H1 (cell line): ENCODE measurements at places on chromosomes 6 and 20. TPM values are rescaled to one million over a fixed set of nuclear protein-coding genes. Genes with fewer than 3 reads are reported as not detected.
A peak's percentile ranks its signal among the peaks of the same experiment; 100 is the strongest.

The AGER gene
- total RNA-seq = 9.6 and 10.9 TPM in 2 replicates

The DEF6 gene
- 4.1 and 4.5 TPM in 2 replicates for total RNA-seq

GRCh38 chr6:157442291-157442690 is 61.3 kb downstream of the ZDHHC14 start:
- no peak for DNase-seq

- no peak for DNase-seq
Observed at GRCh38 chr6:35687658-35688604, 784 bp downstream of the FKBP5 start.

GRCh38 chr6:151242420-151242861 is 2.7 kb downstream of the AKAP12 start:
- no peak for DNase-seq

- no peak for DNase-seq
Observed at GRCh38 chr6:37913210-37913609, 93.7 kb downstream of the ZFAND3 start.

GRCh38 chr6:39913391-39913916 is 20.8 kb downstream of the MOCS1 start:
- no peak for DNase-seq

GRCh38 chr6:54817236-54817635 is 29.3 kb upstream of the FAM83B start:
- DNase-seq = no peak

GRCh38 chr6:118935331-118935668 is 341 bp upstream of the MCM9 start:
- DNase-seq = no peak

DNA sequence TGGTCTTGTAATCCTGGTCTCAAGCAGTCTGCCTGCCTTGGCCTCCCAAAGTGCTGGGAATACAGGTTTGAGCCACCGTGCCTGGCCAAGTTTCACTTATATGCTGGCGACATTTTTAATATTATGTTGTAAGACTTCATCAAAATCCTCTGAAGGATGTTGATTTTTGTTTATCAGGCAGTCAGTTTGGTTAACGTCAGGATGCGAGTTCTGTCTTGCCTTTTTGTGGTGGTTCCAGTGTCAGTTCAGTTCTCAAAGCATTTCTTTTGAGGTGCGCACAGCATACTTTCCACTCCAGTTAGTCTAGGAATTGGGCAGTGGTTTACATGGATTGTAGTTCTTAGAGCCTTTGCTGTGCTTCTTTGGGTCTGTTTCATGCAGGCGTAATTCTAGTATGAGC is 24.9 kb downstream of the SCAF8 start:
- DNase-seq = no peak

GRCh38 chr6:4460586-4461475 is 315.4 kb upstream of the CDYL start:
- DNase-seq = no peak

DNA sequence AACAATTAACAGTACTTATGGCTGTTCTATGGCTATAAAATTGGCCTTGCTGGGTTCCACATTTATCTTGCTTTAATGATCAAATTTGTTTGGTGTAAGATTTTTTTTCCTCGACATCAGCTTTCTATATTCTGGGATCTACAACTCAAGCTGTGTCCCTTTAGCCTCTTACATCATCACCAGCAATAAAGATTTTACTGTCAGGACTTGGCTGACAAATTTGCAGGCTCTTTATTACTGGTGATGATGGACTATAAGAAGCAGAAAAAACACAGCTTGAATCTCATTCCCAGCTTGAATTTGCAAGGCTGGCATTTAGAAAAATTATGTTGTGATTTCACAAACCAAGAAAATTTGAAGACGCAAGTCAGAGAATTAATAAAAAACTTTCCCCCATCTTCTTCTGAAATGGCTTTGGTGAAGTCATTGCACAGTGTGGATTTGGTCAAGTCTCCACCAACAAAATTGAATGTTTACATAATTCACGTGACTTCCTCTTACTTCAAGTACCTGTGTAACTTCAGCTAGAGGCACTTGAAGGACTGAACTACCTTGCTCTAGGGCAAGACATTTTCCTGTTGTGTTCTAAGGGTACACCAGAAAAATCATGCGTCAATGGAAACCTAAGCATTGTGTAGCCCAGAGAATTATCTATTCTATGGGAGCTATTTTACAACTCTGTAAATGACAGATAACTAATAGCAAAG is 175.0 kb downstream of the CBLN4 start:
- DNase-seq = no peak

- peak; percentile 74 for DNase-seq
Observed at GRCh38 chr6:21596145-21596948, 2.8 kb downstream of the SOX4 start.

- no peak for DNase-seq
Observed at GRCh38 chr6:106064756-106065155, 21.4 kb upstream of the PRDM1 start.

DNA sequence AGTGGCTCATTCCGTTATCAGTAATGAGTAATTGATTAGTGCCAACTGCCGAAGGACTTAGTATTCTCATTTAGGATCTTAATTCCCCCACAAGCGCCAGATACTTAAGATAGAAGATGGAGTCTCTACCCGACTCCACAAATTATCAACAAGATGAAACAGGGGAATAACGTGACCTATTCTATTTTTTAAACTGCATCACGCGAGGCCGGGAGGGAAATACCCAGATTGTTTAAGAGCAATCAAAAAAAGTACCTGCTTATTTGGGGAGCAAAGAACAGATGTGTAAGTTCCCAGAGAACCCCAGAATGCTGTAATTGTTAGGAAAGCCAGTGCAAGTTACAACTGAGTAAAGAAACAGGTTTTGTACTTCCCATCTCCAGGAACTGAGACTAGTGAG is 1.1 kb upstream of the MAP3K5 start:
- no peak for DNase-seq

- DNase-seq = no peak
Observed at GRCh38 chr6:31038559-31038958, 28.3 kb downstream of the MUC22 start.

DNA sequence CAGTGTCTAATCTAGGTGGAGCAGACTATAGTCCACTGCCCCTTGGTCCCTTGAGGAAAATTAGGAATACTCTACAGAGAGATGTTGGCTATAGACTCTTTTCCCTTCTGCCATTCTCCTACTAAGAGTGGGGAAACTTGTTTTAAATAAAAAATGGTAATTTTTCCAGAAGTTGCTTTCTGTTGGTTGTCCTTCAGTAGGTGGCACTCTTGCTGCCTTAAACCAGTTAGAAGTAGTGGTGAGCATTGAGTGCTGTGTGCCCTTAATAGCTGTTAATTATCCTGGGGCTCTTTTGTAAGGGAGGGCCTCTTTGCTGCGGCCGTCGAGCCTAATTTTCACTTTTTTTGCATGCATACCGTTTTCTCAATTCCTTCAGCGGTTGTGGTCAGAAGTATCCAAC is 2.8 kb downstream of the CMTR1 start:
- no peak for DNase-seq

DNA sequence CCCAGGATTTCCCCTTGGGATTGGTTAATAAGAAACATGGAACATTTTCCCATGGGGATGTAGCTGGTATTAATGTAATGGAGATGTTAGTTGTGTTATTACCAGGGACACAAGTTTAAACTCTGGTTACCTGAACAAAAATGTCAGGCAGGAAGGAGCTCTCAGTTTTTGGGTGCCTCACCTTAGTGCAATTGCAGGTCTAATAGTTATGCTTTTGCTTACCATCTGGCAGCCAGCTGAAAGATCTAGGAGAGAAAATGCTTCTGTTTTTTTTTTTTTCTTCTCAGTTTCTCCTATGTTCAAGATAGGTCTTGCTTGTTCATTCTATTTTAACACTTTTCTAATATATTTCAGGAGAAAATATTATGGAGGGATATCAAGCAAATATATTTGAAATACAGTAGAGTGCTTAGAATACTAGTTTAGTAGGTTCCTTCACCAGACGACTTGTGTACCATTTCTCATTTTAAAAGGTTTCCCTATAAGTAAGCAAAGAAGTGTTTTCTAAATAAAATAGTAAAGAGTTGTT is 4.2 kb upstream of the UBE2J1 start:
- no peak for DNase-seq

- no peak for DNase-seq
Observed at GRCh38 chr20:1815502-1816085, 79.6 kb upstream of the SIRPA start.

DNA sequence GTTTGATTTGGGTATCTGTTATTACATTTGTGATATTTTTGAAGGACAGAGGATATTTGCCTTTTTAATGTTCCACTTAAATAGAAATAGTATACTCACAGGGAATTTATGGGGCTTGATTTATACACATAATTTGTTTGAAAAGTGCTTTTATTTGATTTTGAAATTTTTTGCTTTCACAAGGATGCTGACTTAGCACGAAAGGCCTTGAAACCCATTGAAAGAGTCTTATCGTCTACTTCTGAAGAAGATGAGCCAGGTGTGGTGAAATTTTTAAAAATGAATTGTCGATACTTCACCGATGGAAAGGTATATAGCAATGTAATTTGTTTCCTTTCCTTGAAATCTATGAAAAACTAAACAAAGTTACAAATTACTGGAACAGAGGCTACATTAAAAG is 74.3 kb upstream of the HINT3 start:
- DNase-seq = no peak

- DNase-seq = no peak
Observed at GRCh38 chr20:34535301-34535840, 19.1 kb downstream of the DYNLRB1 start.

- no peak for DNase-seq
Observed at GRCh38 chr6:125310994-125311649, 9.4 kb upstream of the HDDC2 start.

GRCh38 chr6:159121486-159121885 is 47.7 kb upstream of the FNDC1 start:
- no peak for DNase-seq

DNA sequence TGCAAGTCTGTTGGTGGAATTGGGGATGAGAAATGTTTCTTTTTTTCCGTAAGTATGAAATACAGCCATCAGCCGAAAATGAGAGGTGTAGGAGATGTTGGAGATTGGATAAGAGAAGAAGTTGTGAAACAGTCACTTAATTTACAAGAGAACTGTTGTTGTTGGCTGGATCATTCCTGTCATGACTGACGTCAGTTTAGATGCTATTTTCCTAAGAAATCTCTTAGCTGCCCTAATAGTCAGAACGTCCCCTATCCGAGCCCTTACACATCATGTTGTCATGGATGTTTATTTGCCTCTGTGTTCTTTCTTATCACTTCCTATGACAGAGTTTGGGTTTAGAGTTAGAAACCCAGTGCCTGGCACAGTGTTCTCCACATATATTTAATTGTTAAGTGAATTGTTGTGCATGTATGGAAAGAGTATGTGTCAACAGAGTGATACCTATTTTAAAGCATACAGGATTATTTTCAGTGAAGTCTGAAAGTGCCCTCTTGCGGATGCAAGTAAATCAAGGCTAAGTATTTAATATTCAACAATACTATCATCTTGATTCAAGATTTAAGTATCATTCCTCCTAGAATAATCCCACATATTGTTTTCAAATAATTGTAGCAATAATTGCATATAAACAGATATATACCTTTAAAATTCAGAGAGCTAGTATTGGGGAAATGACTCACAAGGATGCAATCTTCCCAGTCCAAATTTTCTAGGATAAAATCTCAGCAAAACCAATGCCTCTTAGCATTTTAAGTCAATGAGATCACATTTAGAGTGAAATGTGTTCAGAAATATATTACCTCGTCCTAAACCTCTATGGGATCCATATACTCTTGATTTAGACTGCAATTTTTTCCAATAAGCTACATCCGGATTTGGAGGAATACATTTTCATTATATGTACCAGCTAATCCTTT is 309.9 kb upstream of the NOX3 start:
- no peak for DNase-seq
